ENCODE measurements at places on chromosomes 11 and 22.
A peak's percentile ranks its signal among the peaks of the same experiment; 100 is the strongest.

- no peak for DNase-seq
Observed at GRCh38 chr22:35812600-35812999, 94.9 kb downstream of the APOL5 start.

- no peak for DNase-seq
Observed at GRCh38 chr11:126034933-126035425, 27.7 kb downstream of the CDON start.

- DNase-seq = no peak
Observed at GRCh38 chr22:30000566-30000965, 79.7 kb upstream of the HORMAD2 start.

DNA sequence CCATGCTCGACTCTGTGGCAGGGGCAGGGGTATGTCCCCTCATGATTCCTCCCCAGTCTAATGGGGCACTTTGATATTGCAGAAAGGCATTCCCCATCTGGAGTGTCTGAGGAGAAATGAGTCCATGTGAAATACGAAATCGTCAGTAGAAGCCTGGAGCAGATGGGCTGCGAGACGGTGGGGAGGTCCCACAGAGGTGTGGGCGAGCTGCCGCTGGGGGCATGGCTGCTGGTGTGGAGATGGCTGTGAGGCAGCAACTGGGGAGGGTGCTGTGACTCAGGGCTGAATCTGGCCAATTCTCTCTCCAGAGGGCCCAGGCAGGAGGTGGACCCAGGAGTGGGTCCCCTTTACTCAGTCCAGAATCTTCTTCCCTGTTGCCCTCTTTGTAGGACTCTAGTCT lies 11.2 kb downstream of the KCTD21 start:
- no peak for DNase-seq

DNA sequence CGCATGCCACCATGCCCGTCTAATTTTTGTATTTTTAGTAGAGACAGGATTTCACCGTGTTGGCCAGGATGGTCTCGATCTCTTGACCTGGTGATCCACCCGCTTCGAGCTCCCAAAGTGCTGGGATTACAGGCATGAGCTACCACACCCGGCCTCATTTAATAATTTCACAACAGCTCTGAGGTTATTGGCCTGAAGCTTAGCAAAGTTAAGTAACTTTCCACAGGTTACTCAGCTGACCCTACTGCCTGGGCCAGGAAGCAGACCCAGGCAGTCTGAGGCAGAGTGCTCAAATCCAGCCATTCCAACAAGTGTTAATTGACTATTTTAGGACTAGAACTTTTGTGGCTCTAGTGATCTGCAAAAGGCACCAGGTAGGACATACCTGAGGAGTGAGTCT lies 52.2 kb upstream of the L3MBTL2 start:
- DNase-seq = no peak

DNA sequence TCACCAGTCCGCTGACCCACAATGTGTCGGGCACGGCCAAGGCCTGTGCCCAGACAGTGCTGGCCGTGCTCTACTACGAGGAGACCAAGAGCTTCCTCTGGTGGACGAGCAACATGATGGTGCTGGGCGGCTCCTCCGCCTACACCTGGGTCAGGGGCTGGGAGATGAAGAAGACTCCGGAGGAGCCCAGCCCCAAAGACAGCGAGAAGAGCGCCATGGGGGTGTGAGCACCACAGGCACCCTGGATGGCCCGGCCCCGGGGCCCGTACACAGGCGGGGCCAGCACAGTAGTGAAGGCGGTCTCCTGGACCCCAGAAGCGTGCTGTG lies 6.1 kb downstream of the SLC35C1 start:
- DNase-seq = no peak

DNA sequence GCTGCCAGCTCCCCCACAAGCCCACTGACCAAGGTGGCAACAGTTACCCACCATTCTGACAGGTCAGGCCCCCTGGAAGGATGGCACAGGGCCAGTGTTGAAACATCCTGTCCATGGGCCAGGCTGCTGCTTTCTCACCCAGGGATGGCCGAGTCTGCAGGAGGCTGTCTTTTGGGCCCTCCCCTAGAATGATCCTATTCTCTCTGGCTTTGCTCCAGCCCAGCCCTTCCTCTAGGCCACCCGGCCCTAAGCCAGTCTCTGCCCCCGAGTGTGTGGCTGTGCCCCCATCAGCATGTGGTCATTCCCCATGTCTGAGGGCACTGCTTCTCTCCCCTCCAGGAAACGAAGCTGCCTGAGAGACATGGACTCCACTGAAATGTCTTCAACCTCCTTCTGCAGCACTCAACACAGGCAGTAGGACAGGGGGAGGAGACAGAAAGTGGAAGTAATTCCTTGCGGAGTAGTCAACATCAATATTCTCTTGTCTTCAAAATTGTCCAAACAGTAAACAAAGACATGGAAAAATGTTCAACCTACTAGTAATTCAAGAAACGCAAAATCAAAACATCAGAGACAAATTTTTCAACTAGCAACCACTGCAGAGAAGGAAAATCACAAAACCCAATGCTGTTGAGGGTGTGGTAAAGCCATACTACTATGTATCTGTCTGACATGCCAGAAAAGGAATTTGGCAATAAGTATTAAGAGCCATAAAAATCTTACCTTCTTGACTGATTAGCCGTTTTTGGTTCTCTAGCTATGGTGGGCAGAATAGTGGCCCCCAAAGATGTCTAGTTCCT lies 5.1 kb upstream of the SCARF2 start:
- DNase-seq = no peak

GRCh38 chr11:115758011-115758410 lies 253.8 kb upstream of the CADM1 start:
- DNase-seq = no peak

GRCh38 chr22:50270666-50271394 lies 650 bp upstream of the MAPK11 start:
- DNase-seq = no peak

DNA sequence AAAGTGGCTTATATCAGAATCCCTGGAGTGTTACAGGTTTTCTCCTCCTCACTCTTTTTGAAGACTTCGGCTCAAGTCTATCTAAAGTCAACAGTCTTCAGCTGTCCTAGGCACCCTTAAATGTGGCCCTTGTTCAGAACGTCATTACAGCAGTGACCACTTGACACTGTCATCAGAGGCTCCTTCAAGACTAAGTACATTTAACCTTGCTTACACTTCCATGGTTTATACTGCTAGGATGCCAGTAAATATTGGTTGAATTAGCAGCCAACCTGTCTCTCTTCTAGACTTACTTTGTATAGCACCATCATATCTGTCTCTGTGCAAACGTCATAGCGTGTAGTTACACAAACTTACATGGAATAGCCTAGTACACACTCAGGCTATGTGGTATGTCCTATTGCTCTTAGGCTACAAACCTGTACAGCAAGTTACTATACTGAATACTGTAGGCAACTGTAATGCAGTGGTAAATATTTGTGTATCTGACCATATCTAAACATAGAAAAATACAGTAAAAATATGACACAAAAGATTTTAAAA lies 13.3 kb upstream of the C11orf91 start:
- DNase-seq = no peak

- DNase-seq = no peak
Observed at GRCh38 chr11:34284811-34285481, 72.9 kb downstream of the ABTB2 start.

DNA sequence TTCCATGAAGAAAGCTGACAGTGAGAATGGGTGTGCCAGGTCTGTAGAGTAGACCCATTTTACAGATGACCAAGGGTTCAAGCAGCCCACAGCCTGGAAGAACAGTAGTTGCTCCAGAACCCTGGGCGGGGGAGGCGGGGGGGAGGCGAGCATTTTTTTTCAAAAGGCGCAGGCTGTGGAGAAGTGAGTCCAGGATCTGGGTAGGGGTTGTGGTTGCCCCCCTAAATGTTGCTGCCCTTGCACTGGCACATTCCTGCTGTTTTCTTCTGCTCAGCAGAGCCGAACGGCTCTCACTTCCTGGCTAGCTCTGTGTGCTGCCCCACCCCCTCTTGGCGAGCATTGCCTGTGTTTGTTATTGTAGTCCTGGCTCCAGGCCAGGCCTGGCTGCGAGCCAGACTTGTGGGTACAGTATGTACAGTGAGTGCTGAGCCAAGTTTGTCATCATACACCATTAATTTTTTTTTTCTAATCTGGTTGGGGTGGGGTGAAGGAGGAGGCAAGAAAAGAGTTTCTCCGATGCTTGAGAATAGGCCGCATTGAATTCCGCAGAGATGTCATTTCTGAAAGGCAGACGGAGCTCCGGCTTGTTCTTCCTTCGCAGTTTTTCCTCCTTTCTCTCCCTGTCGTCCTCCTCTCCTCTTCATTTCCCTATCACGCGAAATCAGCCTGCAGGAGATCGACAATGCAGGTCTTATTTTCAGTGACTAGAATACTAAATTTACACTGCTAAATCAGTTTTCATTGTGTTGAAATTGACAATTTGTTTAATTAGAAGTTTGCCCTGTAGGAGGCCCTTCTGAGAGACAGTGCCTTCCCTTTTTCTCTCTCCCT lies 100.5 kb downstream of the ZBTB16 start:
- DNase-seq = peak; percentile 84

DNA sequence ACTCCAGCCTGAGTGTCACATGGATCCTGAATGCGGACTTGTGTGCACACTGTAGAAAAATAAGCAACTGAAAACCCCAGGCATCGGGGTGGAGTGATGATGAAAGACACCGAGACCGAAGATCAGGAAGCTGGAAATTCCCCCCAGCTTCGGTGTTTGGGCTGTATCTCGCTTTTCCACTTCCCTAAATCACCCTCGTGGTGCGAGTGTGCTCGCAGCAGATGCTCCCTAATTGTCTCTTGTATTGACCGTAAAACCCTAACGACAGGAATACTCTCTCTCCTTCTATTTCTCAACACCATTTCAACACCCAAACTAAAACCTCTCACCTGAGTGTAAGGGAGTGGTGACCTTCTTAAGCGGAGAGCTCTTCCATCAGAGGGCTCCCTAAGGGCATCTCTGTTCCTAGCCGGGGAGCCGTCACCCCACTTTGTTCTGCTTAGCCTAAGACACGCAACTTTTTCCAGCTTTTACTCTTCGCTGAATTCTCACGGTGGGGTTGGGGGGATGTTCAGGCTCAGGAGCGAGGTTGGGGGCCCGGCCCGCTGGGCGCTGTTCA lies 635 bp upstream of the GRK3 start:
- no peak for DNase-seq

- DNase-seq = no peak
Observed at GRCh38 chr22:47292546-47293320, 530.3 kb downstream of the TBC1D22A start.

DNA sequence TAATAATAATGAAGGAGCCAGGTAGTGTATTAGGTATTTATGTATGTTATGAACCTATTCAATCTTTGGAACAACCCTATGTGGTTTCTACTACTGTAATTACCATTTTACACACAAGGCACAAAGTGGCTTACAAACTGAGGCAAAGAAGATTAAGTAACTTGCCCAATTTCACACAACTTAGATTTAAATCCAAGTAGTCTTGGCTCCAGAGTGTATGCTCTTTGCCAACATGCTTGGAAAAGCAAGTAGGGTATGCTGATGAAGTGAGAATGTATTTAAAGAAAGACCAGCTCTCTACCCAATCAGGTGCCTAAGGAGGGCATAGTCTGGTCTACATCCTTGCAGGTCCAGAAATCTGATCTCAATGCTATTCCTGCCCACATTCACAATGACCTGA lies 463.2 kb downstream of the METTL15 start:
- DNase-seq = no peak
